ENCODE measurements at places on chromosomes 5 and 9.

DNA sequence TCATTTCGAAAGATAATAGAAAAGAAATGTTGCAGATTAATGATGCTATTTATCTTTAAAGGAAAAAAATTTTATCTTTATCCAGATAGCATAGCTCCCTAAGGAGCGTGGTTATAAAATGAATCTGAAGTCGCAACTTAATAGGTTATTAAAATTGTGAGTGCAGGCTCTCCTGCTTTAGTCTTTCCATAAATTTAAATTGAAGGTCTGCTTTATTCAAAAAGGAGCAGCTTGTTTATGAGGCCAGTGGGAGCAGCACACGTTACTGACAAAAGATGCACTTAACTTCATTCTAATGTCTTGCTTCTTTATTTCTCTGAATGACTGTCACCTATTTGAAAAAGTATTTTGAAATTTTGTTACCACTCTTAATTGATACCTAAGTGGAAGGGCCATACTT, 95.0 kb downstream of the ZCCHC7 start:
- no peak for DNase-seq

DNA sequence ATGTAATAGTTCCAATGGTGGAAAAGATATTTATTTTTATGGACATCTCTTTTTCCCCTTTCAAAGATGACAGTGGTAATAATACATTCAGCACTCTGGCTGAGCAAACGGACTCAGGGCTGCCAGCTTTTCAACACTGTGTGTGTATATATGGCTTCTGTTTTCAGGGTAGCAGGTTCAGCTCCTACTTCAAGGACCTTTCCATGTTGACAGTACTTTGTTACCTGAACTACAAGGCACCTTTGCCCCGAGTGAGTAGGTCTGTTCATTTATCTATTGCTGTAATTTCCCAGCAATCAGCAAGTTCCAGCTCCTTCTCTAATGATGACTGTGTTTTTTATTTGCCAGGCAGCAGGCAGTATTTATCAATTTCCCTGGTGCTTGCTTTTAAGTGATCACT, 387.4 kb upstream of the KIF2A start:
- DNase-seq: no peak

GRCh38 chr5:172451771-172452197, 2.5 kb downstream of the SH3PXD2B start:
- DNase-seq: no peak

DNA sequence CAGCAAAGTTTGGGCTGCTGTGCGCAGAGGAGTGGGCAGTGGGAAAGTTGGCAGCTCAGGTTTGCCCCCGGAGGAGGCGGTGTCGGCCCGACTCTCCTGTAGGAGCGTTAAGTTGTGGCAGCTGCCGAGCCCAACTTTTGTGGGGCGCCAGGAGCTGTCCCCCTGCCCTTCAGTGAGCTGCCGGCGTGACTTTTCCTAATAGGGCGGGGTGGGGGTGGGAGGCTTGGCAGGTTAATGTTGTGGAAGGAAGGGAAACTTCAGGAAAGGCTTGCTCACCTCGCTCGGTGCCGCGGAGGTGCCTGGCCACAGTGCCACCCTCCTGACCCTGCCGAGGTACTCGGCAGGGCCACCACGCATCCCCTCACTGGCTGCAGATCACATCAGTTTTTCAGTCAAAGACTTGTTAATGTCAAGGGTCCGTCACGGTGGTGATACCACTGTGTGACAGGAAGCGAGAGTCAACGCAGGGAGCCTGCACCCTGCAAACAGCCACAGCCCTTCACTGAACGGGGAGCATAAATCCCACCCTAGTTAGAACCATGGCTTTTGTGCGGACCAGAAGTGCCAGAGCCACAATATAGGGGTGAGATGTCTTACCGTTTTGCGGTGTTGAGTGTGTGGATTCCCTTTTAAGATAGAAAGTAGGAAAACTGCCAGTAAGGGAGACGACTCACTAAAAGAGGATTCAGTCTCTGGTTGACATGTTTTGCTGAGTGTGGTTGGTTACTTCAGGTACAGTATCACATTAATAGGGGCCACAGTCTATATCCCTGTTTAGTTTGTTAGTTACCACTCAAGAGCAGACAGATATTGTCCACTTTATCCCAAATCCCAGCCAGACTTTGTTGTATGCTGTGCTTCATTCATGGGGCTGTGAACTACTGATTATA, 796 bp downstream of the LNPEP start:
- DNase-seq: no peak

GRCh38 chr5:159911349-159911748, 4.9 kb upstream of the ADRA1B start:
- no peak for DNase-seq

DNA sequence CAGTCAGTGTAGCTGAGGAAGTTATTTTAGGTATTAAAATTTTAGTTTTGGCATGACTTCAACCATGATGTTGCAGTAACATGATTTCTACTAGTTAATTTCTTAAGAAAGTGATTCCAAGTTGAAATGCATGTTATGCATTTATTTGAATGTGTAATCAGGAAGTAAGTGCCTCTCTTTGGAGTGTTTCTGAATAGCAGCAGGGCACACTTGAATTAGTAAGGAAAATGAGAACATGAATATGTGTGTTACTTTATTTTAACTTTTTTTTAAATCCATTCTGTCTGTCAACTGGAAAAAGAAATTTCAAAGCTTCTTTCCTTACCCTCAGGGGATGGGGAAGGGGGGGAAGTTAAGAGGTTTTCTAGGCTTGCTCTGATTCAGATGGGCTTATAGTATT, 40.4 kb downstream of the CTNNA1 start:
- DNase-seq: no peak

DNA sequence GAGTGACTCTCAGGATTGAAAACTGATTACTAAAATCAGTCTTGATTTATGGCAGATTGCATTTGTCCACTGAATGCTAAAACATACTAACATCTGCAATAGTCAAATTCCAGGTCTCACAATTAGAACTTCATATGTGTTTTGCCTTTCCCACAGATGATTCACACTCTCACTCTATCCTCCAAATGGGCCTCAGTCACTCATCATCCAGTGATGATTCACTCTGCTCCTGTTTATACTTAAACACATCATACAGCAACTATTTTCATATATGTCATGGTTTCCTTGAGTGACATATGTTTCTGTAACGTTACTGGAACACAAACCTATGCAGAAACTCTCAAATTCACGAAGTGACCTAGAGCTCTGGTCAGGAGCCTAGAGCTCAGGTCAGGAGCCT, 512.9 kb downstream of the HINT1 start:
- no peak for DNase-seq

DNA sequence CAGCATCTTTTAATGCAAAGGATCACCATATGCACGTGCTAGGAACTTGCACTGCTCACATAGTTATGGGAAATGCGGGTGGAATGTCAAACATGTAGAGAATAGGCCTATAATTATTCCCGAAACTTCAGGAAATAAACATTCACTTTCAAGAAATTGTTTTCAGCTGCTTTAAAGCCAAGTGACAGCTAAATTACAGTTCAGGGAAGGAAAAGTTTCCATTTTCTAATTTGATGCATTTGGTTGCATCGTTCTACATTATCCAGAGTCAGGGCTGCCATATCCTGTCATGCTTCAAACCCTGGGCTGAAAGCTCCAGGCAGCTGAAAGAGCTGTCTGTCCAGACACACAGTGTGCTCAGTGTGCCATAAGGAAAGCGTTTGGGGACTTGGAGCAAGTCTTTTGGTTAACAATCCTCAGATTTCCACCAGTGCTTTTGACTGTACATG, 518.1 kb downstream of the CSNK1G3 start:
- DNase-seq: no peak

GRCh38 chr5:172444110-172444510, 10.2 kb downstream of the SH3PXD2B start:
- no peak for DNase-seq

DNA sequence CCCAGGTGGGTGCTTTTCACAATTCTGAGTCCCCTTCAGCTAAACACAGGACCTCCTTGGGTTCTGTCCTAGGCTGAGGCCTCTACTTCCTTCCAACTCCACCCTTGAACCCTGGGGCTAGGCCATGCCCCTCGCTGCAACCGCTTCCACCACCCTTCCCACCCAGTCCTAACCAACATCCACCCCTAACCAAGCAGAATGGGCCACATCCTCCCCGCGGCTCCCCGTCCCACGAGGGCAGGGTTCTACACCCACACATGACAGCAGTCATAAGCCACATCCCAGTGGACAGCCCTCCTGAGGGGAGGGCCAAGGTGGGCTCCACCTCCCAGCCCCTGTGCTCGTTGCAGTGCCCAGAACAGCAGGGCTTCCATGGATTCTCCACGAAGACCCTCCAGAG, 65.8 kb downstream of the SHB start:
- no peak for DNase-seq

Measured in stimulated activated CD4-positive, alpha-beta T cell treated with anti-CD3 and anti-CD28 coated beads, TNF-alpha, amount 100 ng/mL, for 24 hours (primary cell).